Nephron progenitor cell (in vitro differentiated cells): ENCODE measurements at places on chromosomes 11 and 22.

- H3K4me1 ChIP-seq, result peaks cover 23% of the 10 kb centered on the region
- H3K27ac ChIP-seq, result peak overlapping the region; percentile 57
- no peaks in the 10 kb centered on the region for H3K36me3 ChIP-seq
- DNase-seq, result no peak
- H3K27me3 ChIP-seq, result peaks cover 23% of the 10 kb centered on the region
- no peak overlapping the region for H3K4me3 ChIP-seq
These were observed 15.7 kb downstream of the RAC2 start for GRCh38 chr22:37228106-37229011.

DNA sequence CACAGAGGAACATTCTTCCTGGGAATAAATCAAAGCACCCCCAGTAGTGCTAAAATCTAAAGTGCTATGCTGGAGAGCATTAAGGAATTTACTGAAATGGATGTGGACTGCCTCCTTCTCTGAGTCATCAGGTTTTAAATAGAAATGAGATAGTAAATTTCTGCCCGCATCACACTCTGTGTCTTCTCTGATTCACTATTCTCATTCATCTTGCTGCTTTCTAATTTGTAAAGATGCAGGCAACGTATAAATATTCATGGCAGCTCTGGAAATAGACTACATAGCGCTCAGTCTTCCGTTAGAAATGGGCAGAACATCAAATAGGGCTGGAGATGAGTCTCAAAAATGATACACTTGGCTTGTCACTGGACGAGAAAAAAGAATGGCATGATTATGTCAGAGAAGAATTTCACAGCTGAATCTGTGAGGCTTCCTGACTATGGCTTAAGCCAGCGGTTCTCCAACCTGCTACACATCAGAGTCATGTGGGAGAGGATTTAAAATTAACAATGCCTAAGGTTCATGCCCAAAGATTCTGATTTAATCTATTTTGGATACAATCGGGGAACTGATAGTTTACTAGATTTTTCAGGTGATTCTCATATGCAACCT lies 178.2 kb downstream of the LRRC4C start:
- H3K27me3 ChIP-seq, result peaks cover 3% of the 10 kb centered on the region
- DNase-seq, result no peak
- H3K4me1 ChIP-seq, result no peaks in the 10 kb centered on the region
- H3K27ac ChIP-seq, result no peak overlapping the region

- peaks cover 15% of the 10 kb centered on the region for H3K27me3 ChIP-seq
- peaks cover 24% of the 10 kb centered on the region for H3K4me1 ChIP-seq
- H3K4me3 ChIP-seq, result peak overlapping the region; percentile 66
- peaks cover 6% of the 10 kb centered on the region for H3K36me3 ChIP-seq
- no peak for DNase-seq
These were observed 1.6 kb downstream of the CAPN1 start for GRCh38 chr11:65183201-65183891.

DNA sequence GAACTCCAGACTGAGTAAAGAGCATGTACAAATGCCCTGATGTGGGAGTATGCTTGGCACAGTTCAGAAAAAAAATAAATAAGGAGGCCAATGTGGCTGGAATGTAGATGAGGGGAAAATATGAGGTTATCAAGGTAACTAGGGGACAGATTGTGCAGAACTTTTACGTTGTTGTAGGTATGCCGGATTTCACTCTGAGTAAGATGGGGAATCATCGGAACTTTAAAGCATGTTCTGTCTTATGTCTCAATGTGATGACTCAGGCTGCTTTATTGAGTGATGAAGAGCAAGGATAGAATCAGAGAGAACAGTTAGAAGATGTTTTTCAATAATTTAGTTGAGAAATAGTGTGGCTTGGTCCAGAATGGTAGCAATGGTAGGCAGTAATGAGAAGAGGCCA lies 130.4 kb downstream of the C11orf87 start:
- no peak overlapping the region for H3K27ac ChIP-seq
- no peaks in the 10 kb centered on the region for H3K36me3 ChIP-seq
- no peak overlapping the region for H3K4me3 ChIP-seq
- peaks cover 3% of the 10 kb centered on the region for H3K27me3 ChIP-seq

DNA sequence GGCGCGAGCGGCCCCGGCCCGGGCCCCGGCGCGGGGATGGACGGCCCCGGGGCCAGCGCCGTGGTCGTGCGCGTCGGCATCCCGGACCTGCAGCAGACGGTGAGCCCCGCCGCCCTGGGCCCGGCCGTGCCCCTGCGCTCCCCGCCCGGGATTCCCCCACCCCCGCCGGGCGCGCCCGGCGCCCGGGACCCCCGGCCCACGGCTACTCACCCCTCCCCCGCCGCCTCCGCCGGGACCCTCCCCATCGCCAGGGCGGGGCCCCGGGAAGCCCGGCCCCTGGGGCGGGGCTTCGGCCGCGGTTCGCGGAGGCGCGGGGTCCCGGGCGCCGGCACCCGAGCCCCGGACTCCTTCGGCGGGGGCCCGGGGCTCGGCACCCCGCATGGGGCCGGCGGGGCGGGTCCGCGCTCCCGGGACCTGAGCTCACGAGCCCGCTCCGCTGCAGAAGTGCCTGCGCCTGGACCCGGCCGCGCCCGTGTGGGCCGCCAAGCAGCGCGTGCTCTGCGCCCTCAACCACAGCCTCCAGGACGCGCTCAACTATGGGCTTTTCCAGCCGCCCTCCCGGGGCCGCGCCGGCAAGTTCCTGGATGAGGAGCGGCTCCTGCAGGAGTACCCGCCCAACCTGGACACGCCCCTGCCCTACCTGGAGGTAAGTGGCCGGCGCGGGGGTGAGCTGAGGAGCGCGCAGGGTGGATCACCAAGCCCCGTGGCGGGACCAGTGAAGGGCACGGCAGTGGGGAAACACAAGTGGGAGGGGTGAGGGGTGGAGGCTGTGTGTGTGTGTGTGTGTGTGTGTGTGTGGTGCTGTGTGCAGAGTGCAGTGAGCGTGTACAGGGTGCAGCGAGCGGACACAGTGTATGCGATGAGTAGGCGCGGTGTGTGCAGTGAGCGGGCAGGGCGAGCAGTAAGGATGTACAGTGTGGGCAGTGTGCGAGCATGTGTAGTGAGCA lies 2.3 kb downstream of the SHANK3 start:
- H3K27me3 ChIP-seq, result peaks cover 11% of the 10 kb centered on the region
- peak overlapping the region; percentile 80 for H3K4me3 ChIP-seq
- DNase-seq, result peak; percentile 77
- peaks cover 17% of the 10 kb centered on the region for H3K36me3 ChIP-seq
- H3K4me1 ChIP-seq, result peaks cover 38% of the 10 kb centered on the region
- no peak overlapping the region for H3K27ac ChIP-seq

- DNase-seq, result no peak
- no peaks in the 10 kb centered on the region for H3K27me3 ChIP-seq
- no peak overlapping the region for H3K27ac ChIP-seq
- H3K4me3 ChIP-seq, result no peak overlapping the region
These were observed 24.7 kb downstream of the LUZP2 start for GRCh38 chr11:24521601-24522000.

DNA sequence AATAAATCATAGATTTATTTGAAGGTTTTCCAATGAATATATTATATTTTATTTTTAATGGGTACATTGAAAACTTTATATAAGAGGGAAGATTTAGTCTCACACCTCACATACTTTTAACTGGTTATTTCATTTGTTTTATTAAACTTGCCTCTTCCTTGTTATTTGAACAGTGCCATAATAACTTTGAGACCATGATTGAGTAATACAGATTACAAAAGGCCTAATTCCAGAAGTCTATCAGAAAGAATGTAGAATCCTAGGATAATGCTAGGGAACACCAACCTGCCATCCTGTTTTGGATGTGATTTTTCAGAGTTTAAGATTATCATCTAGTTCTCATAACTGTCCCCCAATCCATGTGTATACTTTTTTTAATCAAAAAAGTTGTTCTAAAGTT lies 102.7 kb upstream of the BIRC3 start:
- H3K4me3 ChIP-seq, result no peak overlapping the region
- no peaks in the 10 kb centered on the region for H3K4me1 ChIP-seq
- H3K27ac ChIP-seq, result no peak overlapping the region
- H3K27me3 ChIP-seq, result no peaks in the 10 kb centered on the region

DNA sequence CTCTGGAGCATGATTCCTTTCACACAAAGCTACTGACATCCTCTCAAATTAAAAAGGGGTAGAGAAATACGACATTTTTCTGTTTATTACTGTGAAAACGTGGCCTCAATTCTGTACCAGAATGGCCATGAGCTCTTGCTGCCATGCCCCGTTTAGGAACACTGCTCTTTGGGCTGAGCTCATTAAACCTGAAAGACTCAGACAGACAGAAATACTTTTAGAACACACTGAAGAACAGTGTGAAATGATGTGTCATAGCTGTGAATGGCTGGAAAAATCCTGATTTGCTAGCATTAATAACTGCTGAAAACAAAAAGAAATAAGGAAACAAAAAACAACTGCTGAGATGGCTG lies 32.2 kb upstream of the TMEM135 start:
- H3K36me3 ChIP-seq, result no peaks in the 10 kb centered on the region
- no peaks in the 10 kb centered on the region for H3K27me3 ChIP-seq
- no peak for DNase-seq
- H3K27ac ChIP-seq, result no peak overlapping the region
- H3K4me3 ChIP-seq, result no peak overlapping the region
- H3K4me1 ChIP-seq, result peaks cover under 1% of the 10 kb centered on the region

GRCh38 chr22:34972191-34972897 lies 93.6 kb upstream of the ISX start:
- peaks cover 22% of the 10 kb centered on the region for H3K27me3 ChIP-seq
- no peak overlapping the region for H3K27ac ChIP-seq
- H3K36me3 ChIP-seq, result no peaks in the 10 kb centered on the region
- no peak overlapping the region for H3K4me3 ChIP-seq
- peaks cover 12% of the 10 kb centered on the region for H3K4me1 ChIP-seq

DNA sequence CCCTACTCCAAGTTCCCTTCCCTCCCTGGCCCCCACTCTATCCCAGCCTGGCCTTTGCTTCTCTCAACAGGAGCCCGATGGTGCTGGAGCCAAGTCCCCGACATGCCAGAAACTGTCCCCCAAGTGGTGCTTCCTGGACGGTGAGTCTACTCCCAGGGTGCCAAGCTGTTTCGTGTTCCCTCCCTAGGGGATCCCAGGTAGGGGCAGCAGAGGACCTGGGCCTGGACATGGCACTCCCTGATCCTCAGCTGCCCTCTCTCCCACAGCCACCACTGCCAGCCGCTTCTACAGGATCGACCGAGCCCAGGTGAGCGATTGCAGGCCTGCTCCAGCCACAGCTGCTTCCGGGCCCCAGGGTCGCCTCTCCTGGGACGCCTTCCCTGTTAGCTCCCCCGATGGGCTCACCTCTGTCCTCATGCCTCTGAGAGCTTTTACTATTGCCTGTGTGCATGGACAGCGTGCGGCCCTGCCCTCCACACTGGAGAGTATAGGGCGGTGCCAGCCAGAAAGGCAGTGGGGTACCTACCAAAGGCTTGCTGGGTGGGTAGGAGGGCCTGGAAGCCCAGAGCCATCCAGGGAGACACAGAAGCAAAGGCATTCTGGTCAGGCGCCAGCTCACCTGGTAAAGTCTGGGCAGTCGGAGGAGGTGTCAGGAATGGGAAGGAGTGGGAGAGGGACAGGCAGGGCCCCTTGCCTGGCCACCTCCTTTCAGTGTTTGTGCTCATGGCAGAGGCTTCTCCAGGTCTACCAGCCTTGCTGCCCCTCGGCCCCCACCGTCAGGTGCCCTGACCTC lies 5.0 kb upstream of the MDK start:
- no peaks in the 10 kb centered on the region for H3K27me3 ChIP-seq
- H3K4me1 ChIP-seq, result peaks cover 23% of the 10 kb centered on the region
- DNase-seq, result no peak
- peaks cover 11% of the 10 kb centered on the region for H3K36me3 ChIP-seq
- no peak overlapping the region for H3K4me3 ChIP-seq

- H3K27ac ChIP-seq, result no peak overlapping the region
- peaks cover 3% of the 10 kb centered on the region for H3K27me3 ChIP-seq
- no peak for DNase-seq
- H3K4me1 ChIP-seq, result no peaks in the 10 kb centered on the region
- H3K36me3 ChIP-seq, result peaks cover 54% of the 10 kb centered on the region
These were observed 56.8 kb upstream of the GAB2 start for GRCh38 chr11:78474451-78474850.

GRCh38 chr11:82864268-82864667 lies 36.0 kb downstream of the PRCP start:
- no peak overlapping the region for H3K4me3 ChIP-seq
- H3K27me3 ChIP-seq, result no peaks in the 10 kb centered on the region
- peak; percentile 31 for DNase-seq
- peak overlapping the region; percentile 27 for H3K27ac ChIP-seq
- H3K4me1 ChIP-seq, result peaks cover 15% of the 10 kb centered on the region

DNA sequence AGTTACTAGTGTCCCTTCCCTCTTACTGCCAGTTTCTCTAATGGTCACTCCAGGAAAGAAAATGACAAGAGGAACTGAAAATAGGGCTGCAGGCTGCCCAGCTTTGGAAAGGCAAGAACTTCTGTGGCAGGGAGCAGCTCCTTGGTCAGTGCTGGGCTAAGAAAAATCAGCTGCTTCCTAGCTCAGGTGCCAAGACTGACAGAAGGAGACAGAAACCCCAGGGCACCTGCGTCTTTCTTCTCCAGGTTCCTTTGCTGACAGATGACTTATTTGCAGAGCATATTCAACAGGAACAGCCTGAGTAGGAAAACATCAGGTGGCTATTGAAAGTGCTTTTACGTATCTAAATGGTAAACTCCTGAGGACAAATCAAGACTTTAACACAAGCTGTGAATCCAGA lies 25.4 kb downstream of the MAML2 start:
- no peak for DNase-seq
- no peaks in the 10 kb centered on the region for H3K27me3 ChIP-seq
- no peak overlapping the region for H3K4me3 ChIP-seq
- H3K4me1 ChIP-seq, result peaks cover 64% of the 10 kb centered on the region

GRCh38 chr11:2737226-2737590 lies 37.4 kb upstream of the KCNQ1OT1 start:
- no peak overlapping the region for H3K27ac ChIP-seq
- peaks cover 63% of the 10 kb centered on the region for H3K4me1 ChIP-seq
- H3K4me3 ChIP-seq, result no peak overlapping the region

DNA sequence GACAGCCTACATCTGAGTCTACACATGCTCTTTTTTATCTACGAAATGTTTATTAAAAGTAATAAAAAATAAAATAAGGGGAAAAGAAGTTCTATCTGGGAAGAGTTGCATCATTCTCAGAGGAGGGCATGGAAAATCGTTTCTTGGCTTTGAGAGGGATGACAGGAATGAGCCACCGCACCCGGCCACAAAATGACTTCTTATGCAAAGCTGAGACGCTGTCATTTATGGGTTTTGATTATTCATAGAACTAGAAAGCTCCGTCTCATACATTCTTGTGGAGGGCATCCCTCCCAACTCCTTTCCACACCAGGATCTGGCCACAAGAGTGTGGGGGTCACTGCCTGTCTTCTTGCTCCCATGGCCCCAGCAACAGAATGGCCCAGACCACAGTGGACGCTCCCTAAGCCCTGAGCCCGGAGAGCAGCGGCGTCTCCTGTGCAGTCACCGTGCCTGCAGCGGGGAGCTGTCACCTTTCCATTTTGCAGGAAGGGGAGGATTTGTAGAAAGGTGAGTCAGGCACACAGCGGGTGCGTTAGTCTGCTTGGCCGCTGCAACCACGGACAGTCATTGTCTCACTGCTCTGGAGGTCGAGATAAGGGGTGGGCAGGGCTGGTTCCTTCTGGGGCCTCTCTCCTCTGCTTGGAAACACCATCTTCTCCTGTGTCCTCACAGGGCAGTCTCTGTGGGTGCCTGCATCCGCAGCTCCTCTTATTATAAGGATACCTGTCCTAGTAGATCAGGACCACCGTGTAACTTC lies 1388.7 kb downstream of the BRD1 start:
- H3K27ac ChIP-seq, result no peak overlapping the region
- H3K27me3 ChIP-seq, result peaks cover 9% of the 10 kb centered on the region
- H3K4me1 ChIP-seq, result no peaks in the 10 kb centered on the region
- H3K36me3 ChIP-seq, result no peaks in the 10 kb centered on the region
- DNase-seq, result no peak
- H3K4me3 ChIP-seq, result no peak overlapping the region
